Foreskin keratinocyte (primary cell): ENCODE measurements at places on chromosomes 3 and 15. TPM values are rescaled to one million over a fixed set of nuclear protein-coding genes. Genes with fewer than 3 reads are reported as not detected.

DNA sequence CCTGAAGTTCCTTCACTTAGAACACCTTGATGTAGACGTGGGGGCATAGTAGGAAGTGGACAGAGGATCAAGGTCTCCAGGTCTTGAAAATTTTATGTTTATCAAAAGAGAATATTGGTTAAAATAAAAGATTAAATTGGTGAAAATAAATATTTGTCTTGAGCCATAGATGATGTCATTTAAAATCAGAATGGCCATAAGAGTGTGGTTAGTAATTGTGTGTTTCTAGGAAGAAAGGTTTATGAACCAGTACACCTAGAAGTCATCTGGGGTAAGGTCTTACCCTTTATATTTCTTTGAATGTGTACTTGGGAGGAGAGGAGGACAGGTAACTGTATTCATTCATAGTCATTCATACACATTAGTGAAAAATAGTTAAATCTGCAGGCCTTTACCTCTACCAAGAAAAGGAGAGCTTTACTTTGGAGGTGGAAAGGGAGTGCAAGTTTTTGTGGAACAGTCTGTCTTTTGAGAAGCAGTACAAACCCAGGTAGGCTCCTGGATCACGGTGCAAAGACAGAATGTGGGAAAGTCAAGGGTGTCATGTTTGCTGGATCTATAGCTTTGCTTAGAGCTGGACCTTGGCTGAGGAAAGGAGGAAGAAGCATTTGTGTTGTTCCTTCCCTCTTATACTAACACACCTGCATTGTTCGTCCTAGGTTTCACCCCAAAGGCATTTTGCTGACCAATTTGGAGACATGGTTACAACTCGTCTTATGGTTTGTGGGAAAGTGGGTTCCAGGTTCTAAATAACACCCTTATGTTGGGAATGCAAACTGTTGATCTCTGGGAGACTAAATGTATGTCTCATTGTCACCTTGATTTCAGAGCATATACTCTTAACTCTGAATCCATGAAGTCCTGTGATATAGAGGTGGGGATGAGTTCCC lies 6.2 kb downstream of the SCAANT1 start:
- DNase-seq = peak; percentile 52

DNA sequence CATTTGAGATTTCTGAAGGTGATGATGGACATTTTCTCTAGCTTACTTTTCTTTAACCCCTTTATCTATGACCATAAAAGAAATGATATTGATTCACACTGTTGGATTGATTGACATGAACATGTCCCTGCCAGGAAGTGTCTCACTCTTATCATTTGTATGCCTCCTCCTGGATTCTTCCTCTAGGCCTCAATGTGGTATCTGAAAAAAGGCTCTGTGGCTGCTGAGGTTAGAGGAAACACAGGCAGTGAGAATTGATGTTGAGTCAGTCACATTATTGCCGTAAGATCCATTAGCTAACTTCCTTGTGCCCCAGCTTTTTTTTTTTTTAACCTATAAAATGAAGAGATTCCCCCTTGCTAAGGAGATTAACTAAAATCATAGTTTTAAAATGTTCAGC lies 8.0 kb upstream of the THRB start:
- peak; percentile 54 for DNase-seq

DNA sequence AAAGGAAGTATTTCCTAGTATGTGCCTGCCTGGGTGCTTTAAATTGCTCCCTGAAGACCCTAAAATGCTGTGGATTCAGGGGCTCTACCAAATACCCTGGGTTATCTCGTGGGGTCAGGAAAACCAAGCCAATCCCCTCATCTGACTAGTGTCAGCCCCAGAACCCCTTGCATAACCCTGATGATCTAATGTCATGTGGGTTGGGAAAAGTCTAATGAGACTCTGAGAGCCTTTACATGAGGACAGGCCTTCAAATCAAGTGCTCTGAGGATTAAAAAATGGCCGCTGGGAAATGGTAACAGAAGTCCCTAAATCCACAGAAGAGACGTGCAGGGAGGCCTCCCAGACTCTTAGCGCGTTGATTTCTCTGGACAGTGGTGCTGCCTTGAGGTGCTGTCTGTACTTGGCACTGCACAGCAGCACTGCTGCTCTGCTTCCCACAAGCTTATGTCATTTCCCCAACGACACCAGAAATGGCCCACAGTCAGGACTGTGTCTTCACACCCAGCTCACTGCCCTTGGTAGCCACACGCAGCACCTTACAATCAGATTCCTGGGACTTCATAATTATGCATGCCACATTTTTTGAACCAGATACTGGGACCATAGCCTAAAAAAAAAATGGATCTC lies 16.6 kb downstream of the EIF4E3 start:
- no peak for DNase-seq

DNA sequence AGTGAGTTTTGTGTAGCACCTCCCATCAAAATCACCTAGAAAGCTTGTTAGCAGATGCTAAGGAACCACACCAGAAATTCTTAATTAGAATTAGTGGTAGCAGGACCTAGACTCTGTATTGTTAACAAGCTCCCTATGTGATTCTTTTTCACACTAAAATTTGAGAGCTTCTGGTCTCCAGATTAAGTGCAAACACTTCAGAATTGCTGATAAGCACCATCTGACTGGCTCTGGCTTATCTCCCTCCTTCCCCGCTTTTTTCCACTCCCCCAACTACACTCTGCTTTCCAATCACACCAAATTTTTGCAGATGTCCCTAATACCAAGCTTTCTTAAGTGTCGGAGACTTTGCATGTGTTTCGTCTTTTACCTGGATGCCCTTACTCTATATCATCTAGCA lies 410.1 kb upstream of the DPH6 start:
- no peak for DNase-seq

Gene INSYN1
- polyA plus RNA-seq = 0.26 and 0.29 TPM in 2 replicates

Gene ZNF385D
- polyA plus RNA-seq = 1.2 and 2.3 TPM in 2 replicates

DNA sequence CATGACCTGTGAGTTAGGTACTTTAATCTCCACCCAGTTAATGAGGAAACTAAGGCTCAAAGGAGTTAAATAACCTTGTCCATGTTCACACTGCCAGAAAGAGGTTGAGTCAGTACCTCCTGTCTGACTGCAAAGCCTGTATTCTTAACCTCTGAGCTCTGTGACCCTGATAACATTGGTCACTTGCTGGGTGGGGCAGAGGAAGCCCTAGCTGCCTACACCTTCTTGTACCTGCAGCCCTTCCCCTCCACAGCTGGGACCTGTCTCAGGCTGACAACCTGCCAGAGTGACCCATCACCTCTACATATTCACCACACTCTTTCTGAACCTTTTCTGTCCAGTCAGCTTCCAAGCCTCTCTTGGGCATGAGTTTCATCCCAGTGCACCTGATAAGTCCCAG lies 106.1 kb upstream of the HES1 start:
- no peak for DNase-seq

DNA sequence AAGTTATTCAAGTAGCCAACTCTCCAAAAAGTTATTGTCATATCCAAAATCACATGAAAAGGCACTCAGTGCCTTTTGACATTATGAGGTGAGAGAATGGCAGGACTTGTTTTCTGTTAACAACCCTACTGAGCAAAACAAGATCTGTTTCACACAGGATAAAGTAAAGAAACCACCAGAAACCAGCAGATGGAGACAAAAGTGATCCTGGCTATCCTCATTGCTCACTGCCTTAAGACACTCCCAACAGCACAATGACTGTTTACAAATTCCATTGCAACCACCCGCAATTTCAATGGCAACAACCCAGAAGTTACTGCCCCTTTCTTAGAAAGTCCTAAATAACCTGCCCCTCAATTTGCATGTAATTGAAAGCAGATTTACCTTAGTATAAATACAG lies 352.6 kb upstream of the NDN start:
- DNase-seq = no peak

GRCh38 chr15:68429691-68430470 lies 2.1 kb downstream of the ITGA11 start:
- DNase-seq = no peak

- DNase-seq = no peak
Observed at GRCh38 chr15:98547741-98548138, 100.6 kb upstream of the IGF1R start.

Gene BBX
- 4.7 TPM in 2 replicates for polyA plus RNA-seq

DNA sequence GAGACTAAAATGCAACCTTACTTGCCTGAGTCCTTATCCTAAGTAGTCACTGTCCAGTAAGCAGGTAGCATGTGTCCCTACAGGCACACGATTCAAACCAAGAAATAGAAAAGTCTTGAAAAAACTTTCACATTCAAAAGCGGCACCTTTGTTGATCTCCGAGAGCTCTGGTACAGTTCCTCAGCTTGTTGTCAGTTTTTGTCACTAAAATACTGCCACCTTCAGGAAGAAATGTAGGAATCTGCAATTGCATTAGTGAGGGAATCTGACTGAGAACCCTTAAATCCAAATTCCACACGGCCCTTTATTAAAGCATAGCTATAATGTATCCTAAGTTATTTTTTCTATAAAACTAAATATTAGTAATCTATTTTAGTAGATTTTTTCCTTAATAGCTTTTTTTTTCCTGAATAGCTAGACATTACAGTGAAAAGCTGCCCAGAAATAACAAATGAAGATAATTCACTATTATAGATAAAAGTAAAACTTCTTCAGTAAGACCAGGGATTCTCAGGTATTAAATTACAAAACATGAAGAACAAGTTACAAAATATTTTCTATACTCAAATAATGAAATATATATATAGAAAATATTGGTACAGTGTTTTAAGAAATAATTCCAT lies 44.0 kb downstream of the CCDC54 start:
- DNase-seq = no peak

DNA sequence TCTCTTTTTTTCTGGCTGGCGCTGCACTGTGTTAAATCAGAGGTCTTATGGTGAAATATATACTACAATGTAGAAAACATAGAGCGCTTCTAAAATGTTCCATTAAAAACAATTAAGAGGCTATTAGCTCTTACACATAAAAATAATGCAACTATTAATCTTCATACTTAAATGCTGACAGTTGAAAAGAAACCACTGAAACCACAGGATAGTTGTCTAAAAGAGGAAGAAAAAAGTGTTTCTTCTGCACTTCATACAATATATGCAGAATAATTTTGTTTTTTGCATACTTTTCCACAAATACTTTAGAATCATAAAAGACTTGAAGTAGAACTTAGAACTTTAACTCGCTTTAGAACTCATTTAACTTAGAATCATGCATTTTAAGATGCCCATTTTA lies 170.5 kb downstream of the PYDC2 start:
- DNase-seq = no peak

Gene GRK7
- not detected in 2 replicates for polyA plus RNA-seq

Gene CD96
- 0.07 and 0.17 TPM in 2 replicates for polyA plus RNA-seq
